H9 (cell line): ENCODE measurements at places on chromosomes 1 and 21. TPM values are rescaled to one million over a fixed set of nuclear protein-coding genes. Genes with fewer than 3 reads are reported as not detected.

Gene ZNF683
- total RNA-seq = not detected in 2 replicates

DNA sequence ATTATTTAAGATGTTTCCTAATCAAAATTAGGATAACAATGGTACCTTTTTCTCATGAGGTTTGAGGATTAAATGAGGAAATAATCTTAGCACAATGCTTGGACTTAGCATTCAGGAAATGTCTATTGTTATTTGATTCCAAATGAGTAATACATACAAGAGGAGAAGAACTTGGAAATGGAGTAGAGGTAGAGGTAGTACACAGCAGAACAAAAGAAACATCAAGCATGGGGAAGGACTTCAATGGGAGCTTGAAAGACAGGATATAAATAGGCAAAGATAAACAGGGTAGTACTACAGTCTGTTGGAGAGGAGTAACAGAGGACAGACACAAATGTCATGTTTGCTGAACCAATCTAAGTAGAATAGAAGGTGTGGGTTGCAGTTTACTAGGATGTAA lies 59.5 kb upstream of the RGS2 start:
- no peak overlapping the region for H3K4me3 ChIP-seq
- peaks cover 9% of the 10 kb centered on the region for H3K36me3 ChIP-seq
- H3K27ac ChIP-seq = no peak overlapping the region
- no peaks in the 10 kb centered on the region for H3K27me3 ChIP-seq
- peaks cover 2% of the 10 kb centered on the region; the same call in 1 of the 2 replicates for H3K4me1 ChIP-seq

DNA sequence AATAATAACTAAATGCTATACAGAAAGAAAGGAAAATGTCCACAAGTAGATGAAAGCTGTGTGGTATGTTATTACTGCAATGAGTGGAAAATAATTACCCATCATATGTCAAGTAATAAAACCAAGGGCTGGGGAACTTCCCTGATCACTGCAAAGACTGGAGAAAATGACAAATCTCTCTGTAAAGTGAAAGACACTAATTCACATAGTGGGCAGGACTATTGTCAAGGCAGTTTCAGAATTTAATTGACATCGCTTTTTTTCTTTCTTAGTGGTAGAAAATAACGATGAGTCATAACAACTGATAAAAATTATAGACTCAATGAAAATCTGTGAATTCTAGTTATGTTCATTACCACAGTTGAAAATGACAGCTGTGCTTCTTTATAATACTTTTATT lies 153.7 kb upstream of the ST6GALNAC5 start:
- no peak overlapping the region for H3K27ac ChIP-seq
- no peak for DNase-seq
- no peaks in the 10 kb centered on the region for H3K27me3 ChIP-seq
- no peaks in the 10 kb centered on the region for H3K4me1 ChIP-seq
- no peaks in the 10 kb centered on the region for H3K36me3 ChIP-seq

Gene CELA2B
- not detected in 2 replicates for total RNA-seq

GRCh38 chr1:100629391-100629790 lies 90.2 kb upstream of the VCAM1 start:
- no peak overlapping the region for H3K4me3 ChIP-seq
- H3K4me1 ChIP-seq = no peaks in the 10 kb centered on the region
- DNase-seq = no peak

DNA sequence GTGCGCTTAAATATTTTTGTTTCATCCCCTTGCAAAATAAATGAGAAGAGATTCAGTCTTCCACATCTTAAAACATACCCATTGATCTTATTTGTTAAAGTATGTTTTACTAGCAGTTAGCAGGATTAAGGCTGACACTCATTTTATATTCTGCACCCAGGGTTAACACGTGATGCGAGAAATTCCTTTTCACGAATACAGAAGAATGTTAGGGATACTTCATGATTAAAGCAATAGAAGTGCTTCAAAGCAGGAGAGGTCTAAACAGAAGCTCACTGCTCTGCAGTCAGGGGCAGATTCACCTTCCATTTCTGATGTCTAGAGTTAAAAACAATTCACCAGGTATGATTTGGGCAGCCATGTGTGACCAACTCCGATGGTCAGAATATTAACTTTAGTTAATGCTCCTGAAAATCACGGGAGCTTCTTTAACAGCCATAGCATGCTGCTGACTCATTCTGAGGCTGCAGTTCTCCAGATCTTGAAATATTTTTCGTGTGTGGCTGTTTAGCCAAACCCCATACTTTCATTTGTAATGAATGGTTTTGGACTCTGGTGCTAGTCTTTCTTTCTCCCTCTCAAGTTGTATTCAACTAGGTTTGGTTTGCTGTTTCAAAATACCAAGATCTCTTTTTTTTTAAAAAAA lies 19.7 kb downstream of the BCAR3 start:
- H3K4me1 ChIP-seq = peaks cover 8% of the 10 kb centered on the region
- peaks cover 6% of the 10 kb centered on the region for H3K36me3 ChIP-seq
- no peaks in the 10 kb centered on the region for H3K27me3 ChIP-seq
- no peak overlapping the region for H3K27ac ChIP-seq
- no peak overlapping the region for H3K4me3 ChIP-seq
- DNase-seq = no peak

DNA sequence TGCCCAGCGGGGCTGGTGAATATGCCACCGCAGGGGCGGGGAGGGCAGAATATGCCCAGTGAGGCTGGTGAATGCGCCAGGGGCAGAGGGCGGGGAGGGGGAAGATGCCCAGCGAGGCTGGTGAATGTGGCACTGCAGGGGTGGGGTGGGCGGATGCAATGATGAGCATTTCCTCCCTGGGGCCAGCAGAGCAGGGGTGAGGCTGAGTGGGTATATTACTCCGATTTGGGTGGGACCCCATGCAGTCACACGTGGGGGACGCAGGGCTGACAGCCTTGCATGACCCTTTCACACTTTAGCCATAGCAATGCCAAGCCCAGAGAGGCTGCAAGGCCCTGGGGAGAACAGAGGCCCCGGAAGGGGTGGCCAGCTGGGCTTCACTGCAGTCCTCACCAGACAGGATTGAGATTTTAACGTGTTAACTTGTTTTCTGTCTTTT lies 9.3 kb upstream of the SLX9 start:
- H3K4me1 ChIP-seq = peaks cover 3% of the 10 kb centered on the region; the same call in 1 of the 2 replicates
- H3K27ac ChIP-seq = no peak overlapping the region
- no peak for DNase-seq
- no peak overlapping the region for H3K4me3 ChIP-seq

DNA sequence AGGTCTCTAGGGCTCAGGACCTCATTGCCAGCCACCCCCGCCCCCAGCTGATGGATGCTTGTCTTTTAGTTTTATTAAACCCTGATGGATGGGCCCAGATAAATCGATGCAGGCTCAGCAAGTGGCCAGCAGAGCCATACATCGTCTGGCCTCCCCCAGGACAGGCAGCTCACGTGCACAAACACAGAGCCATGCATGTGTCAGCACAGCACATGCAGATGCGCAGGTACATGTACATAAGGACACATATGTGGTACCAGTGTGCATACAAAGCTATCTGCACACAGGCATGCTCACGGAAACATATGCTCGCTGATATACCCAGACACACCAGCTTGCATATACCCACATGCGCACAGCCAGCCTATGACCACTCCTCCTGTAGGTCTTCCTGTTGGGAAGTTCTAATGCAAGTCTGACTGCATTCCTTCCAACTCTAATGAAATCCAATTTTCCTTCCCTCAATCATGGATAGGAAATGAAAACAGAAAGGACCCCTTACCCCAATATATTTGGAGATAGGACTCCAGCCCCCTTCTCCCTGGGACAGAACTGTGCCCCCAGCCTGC lies 897 bp downstream of the COL16A1 start:
- no peaks in the 10 kb centered on the region; the same call in 1 of the 2 replicates for H3K27me3 ChIP-seq
- no peaks in the 10 kb centered on the region for H3K36me3 ChIP-seq

- DNase-seq = no peak
- no peaks in the 10 kb centered on the region for H3K4me1 ChIP-seq
- no peak overlapping the region for H3K27ac ChIP-seq
- H3K4me3 ChIP-seq = no peak overlapping the region
Observed at GRCh38 chr1:68204977-68205630, 27.2 kb downstream of the WLS start.

DNA sequence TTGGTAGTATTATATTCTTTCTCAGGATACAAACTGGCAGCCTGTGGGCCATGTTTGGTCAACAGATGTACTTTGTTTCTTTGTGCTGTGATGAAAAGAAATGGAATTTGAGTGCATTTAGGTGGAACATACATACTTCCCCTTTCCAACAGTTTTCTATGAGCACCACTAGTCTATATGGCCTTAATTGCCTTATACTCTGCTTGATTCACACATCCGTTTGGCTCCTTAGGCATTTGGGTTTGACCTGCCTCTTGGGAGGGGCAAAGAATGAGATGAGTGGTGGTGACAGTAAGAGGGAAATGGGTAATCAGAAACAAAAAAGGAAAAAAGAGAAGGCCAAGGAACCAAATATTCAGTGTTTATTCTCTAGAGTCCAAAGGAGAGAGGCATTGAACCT lies 17.0 kb downstream of the CFAP126 start:
- peaks cover 20% of the 10 kb centered on the region for H3K36me3 ChIP-seq
- no peak overlapping the region for H3K27ac ChIP-seq
- H3K27me3 ChIP-seq = no peaks in the 10 kb centered on the region
- no peak overlapping the region for H3K4me3 ChIP-seq

GRCh38 chr1:198880397-198880796 lies 241.6 kb downstream of the PTPRC start:
- H3K36me3 ChIP-seq = no peaks in the 10 kb centered on the region
- H3K27ac ChIP-seq = no peak overlapping the region
- H3K27me3 ChIP-seq = no peaks in the 10 kb centered on the region
- H3K4me3 ChIP-seq = no peak overlapping the region
- no peak for DNase-seq
- no peaks in the 10 kb centered on the region for H3K4me1 ChIP-seq

- H3K36me3 ChIP-seq = peaks cover 22% of the 10 kb centered on the region
- DNase-seq = no peak
- H3K27ac ChIP-seq = no peak overlapping the region
- H3K4me3 ChIP-seq = no peak overlapping the region
Observed at GRCh38 chr1:7831458-7831857, 21.4 kb downstream of the UTS2 start.

DNA sequence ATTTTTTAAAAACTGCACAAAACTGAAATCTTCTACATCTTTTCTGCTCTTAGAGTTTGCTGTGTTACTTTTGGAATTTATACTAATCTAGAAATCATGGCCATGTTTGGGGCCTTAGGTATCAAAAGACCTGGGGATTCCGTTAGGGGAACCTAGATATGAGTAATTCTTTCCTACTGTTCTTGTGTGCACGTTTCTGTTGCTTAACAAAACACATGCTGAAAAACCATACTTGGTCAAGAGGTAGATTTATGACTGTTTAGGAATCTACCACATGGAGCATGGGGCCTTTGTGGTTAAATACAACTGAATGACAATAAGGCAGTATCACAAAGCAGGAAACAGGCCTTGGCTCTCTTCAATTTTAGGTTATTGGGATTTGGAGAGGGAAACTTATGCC lies 291.9 kb upstream of the USP25 start:
- no peaks in the 10 kb centered on the region for H3K27me3 ChIP-seq
- DNase-seq = no peak
- no peak overlapping the region for H3K4me3 ChIP-seq
- H3K27ac ChIP-seq = no peak overlapping the region
- H3K4me1 ChIP-seq = peaks cover 5% of the 10 kb centered on the region; the same call in 1 of the 2 replicates
